ENCODE measurements at places on chromosomes 3 and 15.

DNA sequence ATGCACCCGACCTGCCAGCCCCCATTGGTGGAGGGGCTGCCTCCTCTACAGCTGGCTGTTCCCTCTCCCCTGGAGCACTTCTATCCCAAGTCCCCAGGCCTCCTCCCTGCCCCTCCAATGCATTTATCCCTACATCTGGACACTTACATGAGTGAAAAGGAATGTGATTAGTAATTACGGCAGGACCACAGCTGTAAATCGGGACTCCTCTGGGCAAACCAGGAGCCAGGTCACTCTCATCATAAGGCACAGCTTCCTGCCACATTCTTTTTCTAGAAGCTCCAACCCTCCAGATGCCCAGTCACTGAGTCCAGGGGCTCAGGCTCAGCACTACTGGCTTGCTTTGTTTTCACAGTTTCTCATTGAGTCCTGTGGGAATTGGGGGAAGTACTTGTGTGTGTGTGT, 54.3 kb downstream of the IL20RB start:
- no peak for DNase-seq

DNA sequence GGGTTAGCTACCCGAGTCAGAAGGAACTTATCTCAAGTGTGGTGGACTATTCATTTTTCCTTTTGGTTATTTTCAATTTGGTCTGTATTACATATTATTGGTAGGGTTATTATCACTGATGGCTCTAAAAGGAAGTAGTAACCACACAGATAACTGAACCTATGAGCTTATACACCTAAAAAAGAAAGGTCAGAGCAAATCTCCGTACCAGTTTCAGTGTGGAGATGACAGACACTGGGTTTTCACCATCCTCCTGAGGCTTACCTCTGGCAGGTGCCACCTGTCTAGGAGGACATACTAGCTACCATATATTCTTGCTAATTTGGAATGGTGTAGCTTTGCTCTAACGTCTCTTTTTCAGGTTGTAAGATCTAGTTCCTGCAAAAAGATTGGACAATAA, 10.2 kb downstream of the GAP43 start:
- no peak for DNase-seq

DNA sequence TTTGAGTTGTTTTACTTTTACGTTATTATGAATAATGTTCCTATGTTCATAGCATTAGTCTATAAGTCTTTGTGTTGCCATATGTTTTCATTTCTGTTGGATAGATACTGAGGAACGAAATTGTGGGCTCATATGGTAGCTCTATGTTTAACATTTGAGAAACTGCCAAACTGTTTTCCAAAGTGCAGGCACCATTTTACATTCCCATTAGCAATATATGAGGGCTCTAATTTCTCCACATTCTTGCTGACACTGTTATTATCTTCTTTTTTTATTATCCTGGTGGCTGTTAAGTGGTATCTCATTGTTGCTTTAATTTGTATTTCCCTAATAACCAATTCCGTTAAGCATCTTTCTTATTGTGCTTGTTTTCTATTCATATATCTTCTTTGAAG, 1.8 kb upstream of the PIK3R4 start:
- no peak for DNase-seq

DNA sequence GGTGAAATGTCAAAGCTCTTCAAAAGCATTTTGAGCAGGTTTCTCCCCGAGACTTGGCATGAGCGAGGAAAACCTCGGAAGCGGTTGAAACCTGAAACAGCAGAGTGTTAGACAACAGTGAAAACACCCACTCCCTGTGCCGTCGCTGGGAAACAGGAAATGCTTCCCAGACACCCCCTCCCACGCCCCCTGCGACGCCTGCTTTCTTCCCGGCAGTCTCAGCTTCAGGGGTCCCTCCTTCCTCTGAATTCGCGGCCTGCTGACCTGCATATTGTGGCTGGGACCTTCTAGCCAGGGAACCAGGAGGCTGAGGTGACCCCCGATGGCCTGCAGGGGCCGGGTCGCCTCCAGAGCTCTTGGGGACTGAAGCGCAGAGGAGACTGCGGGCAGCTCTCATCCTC, 250.6 kb upstream of the LYSMD4 start:
- no peak for DNase-seq

DNA sequence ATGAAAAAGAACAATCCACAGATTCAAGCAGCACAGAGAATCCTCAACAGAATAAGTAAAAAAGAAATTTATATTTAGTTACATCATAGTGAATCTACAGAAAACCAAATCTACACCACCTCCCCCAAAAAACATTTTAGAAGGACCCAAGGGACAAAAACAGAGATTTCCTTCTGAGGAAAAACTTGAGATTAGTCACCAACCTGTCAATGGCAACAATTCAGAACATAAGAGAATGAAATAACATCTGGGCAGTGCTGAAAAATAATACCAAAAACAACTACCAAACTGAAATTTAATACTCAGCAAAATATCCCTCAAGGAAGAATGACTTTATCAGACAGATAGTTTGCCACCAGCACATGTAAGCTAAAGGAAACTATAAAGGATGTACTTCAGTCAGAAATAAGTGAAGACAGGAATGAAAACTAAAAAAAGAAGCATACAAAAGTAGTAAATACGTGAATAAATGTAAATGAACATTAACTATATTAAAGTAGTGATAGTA, 260.7 kb downstream of the ULK4 start:
- no peak for DNase-seq

- no peak for DNase-seq
Observed at GRCh38 chr3:35757991-35758757, 118.8 kb downstream of the ARPP21 start.

DNA sequence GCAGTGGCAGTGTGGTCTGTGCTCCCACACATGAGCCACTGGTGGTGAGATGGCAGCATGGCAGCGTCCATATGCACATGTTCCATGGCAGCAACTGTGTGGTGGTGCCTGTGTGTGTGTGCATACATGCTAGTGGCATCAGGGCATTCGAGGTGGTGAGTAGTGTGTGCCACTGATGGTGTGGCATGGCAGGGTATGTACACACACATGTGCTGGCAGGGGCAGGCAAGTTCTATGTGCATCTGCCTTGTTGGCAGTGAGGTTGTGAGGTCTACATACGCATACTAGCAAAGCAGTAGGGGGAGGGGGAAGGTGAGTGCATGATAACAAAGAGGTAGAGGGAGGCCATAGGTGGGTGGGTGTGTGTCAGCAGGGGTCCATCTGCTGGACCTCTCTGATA, 378.7 kb downstream of the C3orf38 start:
- no peak for DNase-seq

DNA sequence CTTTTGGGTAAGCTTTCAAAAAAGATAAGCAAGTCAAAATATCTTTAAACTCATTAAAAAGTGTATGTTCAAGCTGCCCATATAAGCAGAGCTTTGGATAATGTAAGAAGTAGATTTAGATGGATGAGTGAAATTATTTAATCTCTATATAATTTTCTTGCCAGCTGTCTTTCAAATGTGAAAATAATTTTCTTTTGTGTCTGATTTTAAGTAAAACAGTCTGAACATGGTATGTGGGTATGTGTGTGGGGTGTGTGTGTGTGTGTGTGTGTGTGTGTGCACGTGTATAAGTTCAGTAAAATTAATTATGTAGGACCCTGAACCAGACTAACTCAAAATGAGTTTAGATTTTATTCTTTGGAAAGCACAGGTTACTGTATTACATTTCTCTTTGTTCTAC, 155.2 kb upstream of the CGNL1 start:
- DNase-seq = no peak

- DNase-seq = no peak
Observed at GRCh38 chr3:152454076-152454875, 185.5 kb downstream of the MBNL1 start.

GRCh38 chr3:195259475-195260279, 11.3 kb downstream of the XXYLT1 start:
- peak; percentile 76 for DNase-seq

GRCh38 chr3:195823280-195823679, 11.6 kb upstream of the MUC4 start:
- no peak for DNase-seq

DNA sequence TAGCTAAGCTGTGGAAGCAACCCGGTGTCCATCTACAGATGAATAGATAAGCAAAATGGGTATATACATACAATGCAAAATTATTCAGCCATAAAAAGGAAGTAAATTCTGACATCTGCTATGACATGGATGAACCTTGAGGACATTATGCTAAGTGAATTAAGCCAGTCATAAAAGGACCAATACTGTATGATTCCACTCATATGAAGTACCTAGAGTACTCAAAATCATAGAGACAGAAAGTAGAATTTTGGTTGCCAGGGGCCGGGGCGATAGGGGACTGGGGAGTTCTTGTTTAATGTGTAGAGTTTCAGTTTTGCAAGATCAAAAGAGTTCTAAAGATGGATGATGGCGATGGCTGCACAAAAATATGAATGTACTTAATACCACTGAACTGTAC, 10.3 kb downstream of the EID1 start:
- DNase-seq = peak; percentile 26

DNA sequence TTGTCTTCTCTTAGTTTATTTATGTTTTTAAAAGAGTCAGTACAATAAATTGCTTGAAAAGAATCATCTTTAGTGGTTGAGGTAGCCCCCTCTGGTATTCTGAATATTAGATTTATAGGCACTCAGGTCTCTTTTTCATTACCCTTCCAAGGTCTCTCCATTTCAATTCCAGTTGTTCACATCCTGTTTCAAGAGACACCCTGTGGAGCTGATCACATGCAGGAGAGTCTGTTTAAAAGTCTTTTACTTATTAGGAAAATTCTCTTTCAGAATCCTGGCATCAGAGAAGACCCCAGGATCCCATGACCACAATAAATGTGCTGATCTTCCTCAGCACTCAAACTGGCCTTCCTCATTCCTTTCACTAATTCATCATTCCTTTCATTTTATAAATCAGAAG, 195.7 kb downstream of the ZIC4 start:
- no peak for DNase-seq

DNA sequence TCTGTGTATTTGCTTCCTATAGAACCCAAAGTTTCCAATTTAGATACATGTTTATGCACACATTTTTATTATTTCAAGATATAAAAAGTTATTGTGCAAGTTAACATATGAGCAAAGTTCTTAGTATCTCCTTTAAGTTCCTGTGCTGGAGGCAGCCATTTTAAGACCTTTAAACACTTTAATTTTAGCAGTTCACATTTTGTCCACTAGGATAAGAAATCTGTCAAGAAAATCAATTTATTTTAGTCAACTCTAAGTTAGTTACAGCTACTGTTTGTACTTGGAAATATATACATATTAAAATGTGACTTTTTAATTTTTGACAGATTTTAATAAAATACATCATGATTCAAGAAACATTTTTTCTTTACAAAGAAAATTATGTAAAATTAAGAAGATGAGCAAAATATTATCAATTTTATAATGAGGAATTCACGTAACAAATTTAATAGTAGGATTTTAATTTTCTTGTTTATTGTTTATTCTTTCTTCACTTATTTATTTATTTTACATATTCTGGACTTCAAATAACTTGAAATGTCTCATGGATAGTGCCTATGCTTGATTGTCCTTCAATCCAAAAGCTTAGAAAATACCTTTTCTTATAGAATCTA, 402.6 kb upstream of the GBE1 start:
- no peak for DNase-seq

- no peak for DNase-seq
Observed at GRCh38 chr3:30988769-30989168, 94.3 kb upstream of the GADL1 start.

GRCh38 chr15:90001683-90002427, 731 bp downstream of the ZNF710 start:
- peak; percentile 35 for DNase-seq

DNA sequence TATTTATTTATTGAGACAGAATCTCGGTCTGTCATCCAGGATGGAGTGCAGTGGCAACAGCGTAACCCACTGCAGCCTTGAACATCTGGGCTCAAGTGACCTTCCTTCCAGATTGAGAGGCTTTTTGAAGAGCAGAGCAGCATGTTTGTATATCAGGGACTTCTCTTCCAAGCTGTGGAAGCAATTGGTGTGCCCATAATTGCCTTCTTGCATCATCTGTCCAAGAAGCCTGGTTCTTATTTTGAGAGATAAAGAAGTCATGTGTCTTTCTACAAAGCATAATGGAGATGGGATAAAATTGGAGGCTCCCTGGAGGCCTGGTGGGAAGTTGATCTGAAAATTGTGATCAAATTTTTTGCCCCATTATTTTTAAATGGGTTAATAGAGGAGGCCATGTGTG, 183.8 kb upstream of the MCTP2 start:
- DNase-seq = no peak

Measured in stimulated activated CD4-positive, alpha-beta T cell treated with anti-CD3 and anti-CD28 coated beads, Interleukin-15, amount 100 ng/mL, for 48 hours (primary cell).